ENCODE measurements at places on chromosomes 6 and 20.

GRCh38 chr6:11804135-11804534 is 25.5 kb upstream of the ADTRP start:
- no peak for DNase-seq

DNA sequence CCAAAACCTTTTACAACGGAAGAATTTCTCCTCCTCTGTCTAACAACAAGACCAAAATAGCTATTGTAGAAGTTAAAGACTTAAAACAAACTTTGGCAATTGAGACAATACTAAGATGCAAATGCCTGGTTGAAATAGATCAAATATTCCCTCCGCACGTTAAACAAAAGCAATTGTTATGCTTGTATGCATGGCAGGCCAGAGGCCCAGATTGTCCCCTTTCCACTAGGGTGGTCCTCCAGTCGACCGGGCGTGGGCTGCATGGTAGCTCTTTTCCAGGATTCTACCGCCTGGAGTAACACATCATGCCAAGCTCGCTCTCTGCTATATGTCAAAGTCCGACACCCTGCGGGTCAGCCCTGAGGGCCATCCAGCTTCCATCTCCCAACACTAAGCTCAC is 234.7 kb downstream of the RNGTT start:
- no peak for DNase-seq

DNA sequence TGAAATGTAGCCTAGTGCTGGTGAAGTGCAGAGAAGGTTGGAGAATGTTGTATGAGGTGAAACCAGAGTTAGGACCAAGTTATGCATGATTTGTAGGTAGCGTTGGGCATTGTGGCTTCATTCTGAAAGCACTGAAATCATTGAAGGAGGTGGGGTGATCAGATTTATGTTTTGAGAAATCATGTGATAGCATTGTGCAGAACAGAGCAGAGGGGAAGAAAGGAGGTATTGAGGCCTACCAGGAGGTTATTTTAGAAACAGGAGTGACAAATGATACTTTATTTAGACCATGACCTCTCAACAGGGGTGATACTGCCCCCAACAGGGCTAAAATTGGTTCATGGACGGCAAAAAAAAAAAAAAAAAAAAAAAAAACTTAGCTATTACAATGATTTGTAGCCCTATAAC is 15.6 kb upstream of the HMGN3 start:
- no peak for DNase-seq

GRCh38 chr20:60976913-60977312 is 275.1 kb upstream of the CDH4 start:
- DNase-seq = no peak

DNA sequence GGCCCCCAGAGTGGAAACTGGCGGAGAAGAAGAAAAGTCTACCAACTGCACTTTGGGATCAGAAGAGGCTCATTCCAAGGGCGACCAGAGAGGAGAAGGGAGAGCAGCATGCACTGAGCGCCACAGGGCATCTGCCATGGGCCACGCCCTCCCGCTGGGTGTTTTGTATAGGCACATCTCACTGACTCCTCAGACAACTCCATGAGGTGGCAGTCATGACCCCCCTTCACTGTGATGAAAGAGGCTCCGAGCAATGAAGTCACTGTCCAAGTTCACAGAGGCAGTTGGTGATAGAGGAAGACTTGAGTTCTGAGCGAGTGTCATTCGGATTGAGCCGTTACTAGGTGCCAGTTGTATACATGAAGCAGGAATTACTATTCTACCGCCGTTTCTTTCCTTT is 15.4 kb downstream of the BPIFB1 start:
- DNase-seq = no peak

- no peak for DNase-seq
Observed at GRCh38 chr6:147297663-147298316, 93.6 kb downstream of the STXBP5 start.

- no peak for DNase-seq
Observed at GRCh38 chr6:146297815-146298214, 245.8 kb upstream of the RAB32 start.

- no peak for DNase-seq
Observed at GRCh38 chr20:15297059-15297875, 959.9 kb upstream of the FLRT3 start.

Data from substantia nigra (tissue), 51 donors.